ENCODE measurements at places on chromosomes 3 and 15.
A peak's percentile ranks its signal among the peaks of the same experiment; 100 is the strongest.

DNA sequence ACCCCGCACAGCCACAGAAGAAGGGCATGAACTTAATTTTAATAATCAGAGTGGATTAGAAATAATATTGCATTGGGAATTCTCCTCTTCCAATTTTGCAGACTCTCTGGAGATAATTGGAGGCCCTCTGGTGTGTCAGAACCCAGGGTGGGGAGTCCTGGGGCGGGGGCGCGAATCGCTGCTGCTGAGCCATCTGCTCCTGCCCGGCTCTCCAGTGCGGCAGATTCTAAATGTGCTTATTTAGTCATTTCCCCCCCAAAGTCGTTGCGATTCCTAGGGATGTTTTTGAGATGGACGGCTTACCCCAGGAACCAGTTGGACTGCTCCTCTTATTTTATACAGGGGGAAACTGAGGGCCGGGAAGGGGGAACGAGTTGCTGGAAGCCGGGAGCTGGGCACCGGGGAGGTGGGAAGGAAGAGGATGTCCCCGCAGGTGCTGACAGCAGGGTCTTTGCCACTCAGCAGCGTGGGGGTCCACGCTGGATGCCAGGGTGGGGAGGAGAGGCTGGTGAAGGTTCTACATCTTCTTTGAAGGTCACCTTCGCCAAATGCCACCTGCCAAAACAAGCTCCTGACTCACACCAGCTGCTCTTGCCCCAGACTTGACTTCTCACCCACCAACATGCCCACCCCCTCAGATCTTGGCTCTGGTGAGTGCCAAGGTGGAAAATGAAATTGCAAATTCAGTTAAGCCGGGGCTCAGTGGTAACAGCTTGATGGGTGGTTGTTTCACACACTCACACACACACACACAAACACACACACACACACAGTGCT lies 91.3 kb upstream of the PRR23E start:
- no peak for DNase-seq

DNA sequence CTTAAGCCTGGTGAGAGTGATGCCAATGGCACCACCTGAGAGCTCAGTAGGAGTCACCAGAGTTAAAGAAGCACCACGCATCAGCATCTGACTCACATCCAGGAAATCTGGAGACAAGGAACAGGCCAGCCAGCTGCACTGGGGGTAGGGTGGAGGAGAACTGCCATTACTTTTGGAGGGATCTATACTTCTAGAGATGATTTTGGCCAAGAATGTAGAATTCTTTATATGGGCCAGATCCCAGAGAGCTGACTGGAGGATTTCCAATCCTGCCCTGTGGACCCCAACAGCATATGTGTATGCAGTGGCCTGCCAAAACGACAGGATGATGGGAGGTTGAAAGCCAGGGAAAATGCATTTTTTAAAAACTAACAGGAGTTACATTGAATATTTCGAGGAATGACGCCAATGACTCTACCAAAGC lies 29.8 kb downstream of the CCR3 start:
- DNase-seq = no peak

GRCh38 chr3:15819576-15819975 lies 21.8 kb upstream of the ANKRD28 start:
- DNase-seq = no peak

DNA sequence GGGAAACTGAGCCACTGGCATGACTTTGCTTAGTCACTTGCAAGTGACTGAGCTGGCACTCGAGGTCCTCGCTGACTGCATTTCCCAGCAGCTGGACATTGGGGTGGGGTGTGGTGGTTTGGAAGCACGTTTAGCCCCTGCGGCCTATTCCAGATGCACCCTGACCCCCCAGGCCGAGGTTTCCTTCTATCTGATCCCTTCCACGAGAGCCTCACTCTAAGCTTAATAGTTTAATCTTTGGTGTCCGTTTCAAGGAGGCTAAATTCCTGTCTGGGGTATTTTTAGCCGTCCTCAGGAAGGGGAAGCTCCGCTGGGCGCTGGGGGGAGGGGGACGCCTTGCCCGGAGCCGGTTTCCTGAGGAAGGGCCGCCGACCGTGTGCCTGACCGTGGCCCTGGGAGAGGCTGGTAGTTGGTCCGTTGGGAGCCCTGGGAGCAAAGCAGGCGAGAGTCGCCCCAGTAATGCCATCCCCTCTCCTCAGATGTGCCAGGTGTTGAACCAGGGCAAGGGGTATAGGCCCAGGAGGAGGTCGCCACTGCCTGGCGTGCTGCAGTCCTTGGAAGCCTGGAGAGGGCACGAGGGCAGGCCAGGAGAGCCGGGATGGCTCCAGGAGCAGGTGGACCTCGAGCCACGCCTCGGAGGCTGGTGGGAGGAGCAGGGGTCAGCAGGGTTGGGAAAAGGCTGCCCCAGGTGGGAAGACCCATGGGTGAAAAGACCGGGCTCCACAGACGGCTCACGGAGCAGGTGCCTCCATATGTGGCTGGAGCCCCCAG lies 37.2 kb downstream of the IDH2 start:
- no peak for DNase-seq

GRCh38 chr3:10189557-10190354 lies 25.0 kb downstream of the IRAK2 start:
- peak; percentile 38 for DNase-seq

GRCh38 chr3:174423936-174424335 lies 435.2 kb upstream of the NAALADL2 start:
- no peak for DNase-seq

- no peak for DNase-seq
These were observed 3.9 kb upstream of the UBL7 start for GRCh38 chr15:74464897-74465296.

GRCh38 chr15:56082263-56082761 lies 88.9 kb upstream of the NEDD4 start:
- no peak for DNase-seq

DNA sequence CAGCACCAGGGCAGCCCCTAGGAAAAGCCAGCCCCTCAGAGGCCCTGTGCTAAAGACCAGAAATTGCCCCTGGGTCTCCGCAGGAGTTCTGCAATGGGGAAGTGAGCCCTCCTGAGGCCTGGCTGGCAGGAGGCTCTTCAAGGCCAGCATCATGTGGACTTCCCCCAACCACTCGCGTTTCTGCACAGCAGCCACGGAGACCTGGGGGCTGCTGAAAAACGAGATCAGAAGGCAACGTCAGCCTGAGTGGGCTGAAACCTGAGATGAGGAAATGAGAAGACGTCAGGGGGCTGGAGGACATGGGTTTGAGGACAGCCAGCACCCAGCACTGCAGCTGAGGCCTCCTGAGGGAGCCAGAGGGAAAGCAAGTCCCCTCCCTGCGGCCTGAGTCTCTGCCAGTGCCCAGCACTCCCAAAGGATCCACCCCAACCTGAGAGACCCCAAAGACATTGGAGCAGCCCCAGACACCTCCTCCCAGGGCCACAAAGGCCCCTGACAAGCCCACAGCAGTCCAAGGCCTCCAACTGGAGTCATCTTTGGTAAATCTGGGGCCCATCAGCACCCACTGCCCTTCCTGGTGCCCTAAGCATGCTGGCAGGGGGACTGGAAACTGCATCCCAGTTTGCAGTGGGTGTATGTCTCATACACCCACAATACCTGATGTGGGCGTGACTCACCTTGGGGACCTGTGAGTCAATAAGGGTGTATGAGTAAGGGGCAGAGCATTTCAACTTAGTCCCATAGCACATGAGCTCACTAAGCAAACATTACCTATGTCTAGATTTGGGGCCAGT lies 29.2 kb upstream of the CYP11A1 start:
- peak; percentile 82 for DNase-seq

DNA sequence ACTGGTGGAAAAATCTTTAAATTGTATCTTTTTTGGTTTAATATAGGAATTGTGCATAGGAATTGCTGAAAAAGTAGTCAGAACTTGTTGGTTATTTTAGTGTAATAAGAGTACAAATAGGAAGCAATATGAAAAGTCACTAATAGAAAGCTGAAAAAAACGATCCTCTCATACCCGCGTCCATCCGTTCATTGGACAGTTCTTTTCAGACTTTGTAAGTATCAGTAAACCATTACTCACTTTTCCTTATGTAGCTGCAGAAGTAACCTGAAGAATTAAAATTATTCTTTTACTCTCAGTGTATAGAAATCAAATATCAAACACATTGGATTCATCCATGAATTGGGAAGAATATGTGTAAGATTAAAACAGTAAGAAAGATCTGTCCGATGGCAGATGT lies 4.4 kb downstream of the FNDC3B start:
- no peak for DNase-seq

DNA sequence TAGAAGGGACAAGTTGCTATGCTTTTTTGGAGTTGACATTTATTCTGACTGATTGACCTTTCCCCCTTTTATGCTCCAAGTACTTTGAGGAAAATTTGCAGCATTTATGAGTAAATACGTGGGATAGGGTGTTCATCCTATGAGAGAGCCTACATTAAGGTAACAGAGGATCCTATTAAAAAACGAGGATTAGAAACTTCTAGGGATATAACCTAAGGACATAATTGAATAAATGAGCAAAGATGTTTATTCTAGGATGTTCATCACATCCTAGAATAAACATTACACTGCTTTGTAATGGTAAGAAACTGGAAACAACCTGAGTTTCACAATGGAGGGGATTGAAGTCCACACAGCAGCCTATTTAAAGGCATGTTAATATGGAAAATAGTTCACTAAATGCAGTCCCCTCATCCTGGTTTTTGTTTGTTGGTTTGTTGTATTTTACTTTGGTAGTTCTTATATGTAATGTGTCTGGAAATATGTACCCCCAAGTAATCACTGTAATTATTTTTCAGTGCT lies 23.9 kb upstream of the CLEC3B start:
- no peak for DNase-seq

- no peak for DNase-seq
These were observed 129.2 kb upstream of the TSC22D2 start for GRCh38 chr3:150278843-150279381.

GRCh38 chr3:156997351-156997750 lies 162.6 kb downstream of the CCNL1 start:
- DNase-seq = no peak

DNA sequence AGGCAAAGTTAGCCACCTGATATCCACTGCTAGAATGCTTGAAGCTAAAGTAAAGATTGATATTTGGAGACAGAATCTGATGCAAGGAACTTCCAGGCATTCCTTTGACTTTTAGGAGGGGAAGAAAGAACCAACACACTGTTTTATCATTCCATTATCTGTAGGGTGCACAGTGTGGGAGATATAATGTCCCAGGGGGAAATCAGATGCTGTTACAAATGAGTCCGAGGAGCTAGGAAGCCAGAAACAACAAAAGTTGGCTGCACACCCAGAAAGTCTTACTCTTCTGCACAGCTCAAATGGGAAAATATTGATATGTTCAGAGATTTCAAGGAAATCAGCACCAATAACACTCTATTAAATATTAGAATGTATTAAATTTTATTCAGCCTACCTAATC lies 113.6 kb upstream of the ROBO1 start:
- no peak for DNase-seq

DNA sequence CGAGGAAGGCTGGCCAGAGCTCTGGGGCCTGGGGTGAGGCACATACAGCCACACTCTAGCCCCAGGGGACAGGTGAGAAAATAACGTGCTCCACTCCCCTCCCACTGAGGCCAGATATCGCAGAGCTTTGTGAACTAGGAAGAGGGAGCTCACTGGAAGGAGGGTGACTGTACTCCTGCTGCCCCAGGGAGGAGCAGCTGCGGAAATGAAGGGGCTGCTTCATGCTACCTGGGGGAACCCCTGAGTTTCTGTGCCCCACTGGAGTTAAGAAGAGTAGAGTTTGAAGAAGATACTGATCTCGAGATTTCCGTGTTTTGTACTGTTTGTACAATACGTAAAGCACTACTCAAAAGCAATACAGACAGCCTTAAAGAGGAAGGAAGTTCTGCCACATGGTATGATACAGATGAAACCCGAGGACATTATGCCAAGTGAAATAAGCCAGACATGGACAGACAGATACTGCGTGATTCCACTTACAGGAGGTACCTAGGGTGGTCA lies 44.6 kb downstream of the CMTM6 start:
- peak; percentile 27 for DNase-seq

DNA sequence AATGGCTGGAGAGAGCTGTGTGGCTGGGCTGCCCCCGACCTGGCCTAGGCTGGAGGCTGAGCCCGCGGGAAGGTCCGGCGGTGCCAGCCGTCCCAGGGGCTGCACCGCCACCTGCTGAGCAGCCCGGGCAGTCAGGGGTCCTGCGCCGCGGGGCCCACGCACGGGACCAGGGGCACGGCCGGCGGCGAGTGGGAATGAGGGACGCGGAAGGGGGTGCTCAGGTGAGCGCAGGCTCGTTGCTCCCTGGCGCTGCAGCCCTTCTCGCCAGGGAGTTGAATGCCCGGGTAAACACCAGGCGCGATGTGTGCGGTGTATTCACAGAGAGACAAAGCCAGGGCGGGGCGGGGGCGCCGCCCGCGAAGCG lies 666 bp upstream of the SEMA3F start:
- no peak for DNase-seq

DNA sequence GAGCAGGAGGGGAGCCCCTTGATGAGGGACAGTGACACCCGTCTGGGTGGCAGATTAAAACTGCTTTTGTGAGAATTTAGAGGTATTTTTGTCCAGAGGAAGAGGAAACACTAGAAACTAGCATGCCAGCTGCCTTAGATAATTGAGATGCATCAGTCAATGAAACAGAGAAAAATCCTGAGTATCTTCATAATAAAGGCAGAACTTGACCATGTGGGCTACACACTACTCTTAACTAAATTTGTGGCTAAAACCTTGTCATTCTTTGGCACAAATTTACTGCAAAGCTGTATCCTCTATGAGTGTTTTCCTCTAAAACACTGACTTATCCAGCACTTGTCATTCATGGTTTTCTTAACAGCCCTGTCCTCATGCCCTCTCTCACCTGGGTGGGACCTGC lies 259.7 kb upstream of the TPM1 start:
- DNase-seq = no peak

- no peak for DNase-seq
These were observed 12.1 kb upstream of the TFG start for GRCh38 chr3:100697172-100697571.

GRCh38 chr3:107684431-107684925 lies 161.7 kb downstream of the BBX start:
- no peak for DNase-seq

- DNase-seq = no peak
These were observed 377.3 kb downstream of the LPP start for GRCh38 chr3:188531210-188531609.

GRCh38 chr3:11835028-11835639 lies 11.6 kb downstream of the TAMM41 start:
- no peak for DNase-seq

DNA sequence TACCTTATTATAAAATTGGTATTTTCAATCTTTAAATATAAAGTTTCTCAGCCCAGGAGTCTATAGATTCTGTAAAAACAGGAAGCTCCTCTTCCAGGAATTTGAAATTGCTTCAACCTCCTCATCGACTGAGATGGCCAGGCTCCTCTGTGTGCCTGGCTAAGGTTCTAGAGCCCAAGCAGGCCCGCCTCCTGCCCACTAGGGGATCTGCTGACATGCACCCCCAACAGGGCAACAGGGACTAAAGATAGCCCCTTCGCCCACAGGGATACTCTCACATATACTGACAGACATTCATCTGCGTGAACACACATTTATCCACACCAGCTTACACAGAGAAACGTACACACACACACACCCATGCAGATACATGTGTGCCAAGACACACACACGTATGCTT lies 183.1 kb upstream of the TLE3 start:
- DNase-seq = no peak
